Ovary (tissue), 10 donors: ENCODE measurements at places on chromosomes 1 and 21. TPM values are rescaled to one million over a fixed set of nuclear protein-coding genes. Genes with fewer than 3 reads are reported as not detected.

- no peak overlapping the region for H3K4me3 ChIP-seq
- DNase-seq = no peak
- no peaks in the 10 kb centered on the region for H3K27me3 ChIP-seq
- H3K36me3 ChIP-seq = no peaks in the 10 kb centered on the region
- H3K4me1 ChIP-seq = no peaks in the 10 kb centered on the region
- no peak overlapping the region for H3K27ac ChIP-seq
Observed at GRCh38 chr1:3013371-3014049, 7.8 kb upstream of the ACTRT2 start.

- no peak for DNase-seq
- no peak overlapping the region for H3K4me3 ChIP-seq
- H3K36me3 ChIP-seq = no peaks in the 10 kb centered on the region
- H3K4me1 ChIP-seq = no peaks in the 10 kb centered on the region
Observed at GRCh38 chr1:213652109-213652508, 335.7 kb upstream of the PROX1 start.

- no peaks in the 10 kb centered on the region for H3K36me3 ChIP-seq
- H3K4me3 ChIP-seq = no peak overlapping the region
- H3K27ac ChIP-seq = peak overlapping the region; percentile 27
- no peaks in the 10 kb centered on the region for H3K27me3 ChIP-seq
Observed at GRCh38 chr1:44835738-44836675, 7.0 kb downstream of the PTCH2 start.

DNA sequence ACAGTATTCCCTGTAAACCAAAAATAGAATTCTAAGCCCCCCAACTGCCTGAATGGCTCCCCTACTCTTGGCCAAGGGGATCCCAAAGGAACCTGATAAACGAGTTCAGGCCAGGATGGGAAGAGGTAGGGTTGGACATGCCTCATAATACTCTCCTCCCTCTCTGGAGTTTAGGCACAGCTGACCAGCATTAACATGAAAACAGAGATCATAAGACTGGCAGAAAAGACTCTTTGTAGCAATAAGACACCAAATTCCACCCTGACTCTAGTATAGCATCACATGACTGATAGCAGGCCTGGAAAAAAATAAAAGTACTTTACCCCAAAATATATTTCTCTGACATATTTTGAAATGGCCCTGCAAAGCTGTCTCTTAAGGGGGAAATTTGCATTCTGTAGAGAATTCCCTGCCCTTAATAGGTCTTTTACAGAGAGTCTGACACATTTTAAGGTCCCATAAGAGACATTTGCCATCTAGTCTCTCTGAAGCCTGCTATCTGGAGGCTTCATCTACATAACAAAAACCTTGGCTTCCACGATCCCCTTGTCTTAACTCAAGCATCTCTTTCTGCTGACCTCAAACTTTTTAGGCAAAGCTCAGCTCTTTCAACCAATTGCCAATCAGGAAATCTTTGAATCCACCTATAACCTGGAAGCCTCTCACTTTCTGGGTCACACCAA lies 55.9 kb downstream of the SIK1 start:
- no peaks in the 10 kb centered on the region for H3K36me3 ChIP-seq
- DNase-seq = no peak
- no peaks in the 10 kb centered on the region for H3K27me3 ChIP-seq

GRCh38 chr1:20198918-20199317 lies 12.6 kb upstream of the PLA2G2C start:
- peaks cover 2% of the 10 kb centered on the region for H3K4me1 ChIP-seq
- no peaks in the 10 kb centered on the region for H3K27me3 ChIP-seq
- H3K4me3 ChIP-seq = no peak overlapping the region
- H3K27ac ChIP-seq = no peak overlapping the region

DNA sequence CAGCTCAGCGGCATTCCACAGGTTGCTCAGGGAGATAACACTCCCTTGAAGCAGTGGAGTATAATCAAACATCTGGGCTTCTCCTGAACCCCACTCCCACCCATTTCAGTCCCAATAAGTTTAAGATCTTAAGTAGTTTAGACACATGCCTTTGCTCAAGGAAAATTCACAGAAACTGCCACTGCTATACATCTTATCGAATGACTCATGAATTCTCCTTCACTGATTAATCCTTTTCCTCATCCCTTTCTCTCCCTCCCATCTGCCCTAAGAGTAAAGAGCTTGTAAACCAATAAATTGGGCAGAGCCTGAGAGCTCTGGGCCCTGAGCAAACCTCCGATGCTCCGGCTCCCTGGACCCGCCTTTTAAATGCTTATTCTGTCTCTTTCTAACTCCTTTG lies 10.2 kb downstream of the VN1R5 start:
- H3K27me3 ChIP-seq = no peaks in the 10 kb centered on the region
- DNase-seq = no peak
- H3K36me3 ChIP-seq = no peaks in the 10 kb centered on the region
- H3K4me1 ChIP-seq = no peaks in the 10 kb centered on the region

DNA sequence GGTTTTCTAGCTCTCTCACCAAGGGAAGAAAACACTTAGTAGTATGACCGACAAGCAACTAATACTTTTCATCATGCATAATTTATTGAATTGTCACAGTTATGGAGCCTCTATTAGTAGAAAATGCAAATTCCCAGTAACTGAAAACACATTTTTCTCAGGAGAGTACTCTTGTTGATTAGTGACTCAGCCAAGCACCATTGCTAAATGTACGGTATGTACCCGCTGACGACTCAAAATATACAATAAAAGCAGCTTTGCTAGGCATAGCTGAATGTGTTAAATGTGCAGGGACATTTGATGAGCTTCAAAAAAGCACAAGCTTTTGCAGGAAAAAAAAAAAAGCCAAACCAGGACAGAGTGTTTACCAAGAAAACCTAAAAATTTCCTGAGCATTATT lies 63.9 kb downstream of the WDR64 start:
- H3K4me3 ChIP-seq = no peak overlapping the region
- H3K27me3 ChIP-seq = no peaks in the 10 kb centered on the region
- H3K36me3 ChIP-seq = no peaks in the 10 kb centered on the region
- H3K27ac ChIP-seq = no peak overlapping the region
- DNase-seq = no peak

- no peaks in the 10 kb centered on the region for H3K36me3 ChIP-seq
- DNase-seq = peak; percentile 70
- peaks cover 26% of the 10 kb centered on the region for H3K4me1 ChIP-seq
Observed at GRCh38 chr1:227729881-227730629, 5.0 kb downstream of the JMJD4 start.

DNA sequence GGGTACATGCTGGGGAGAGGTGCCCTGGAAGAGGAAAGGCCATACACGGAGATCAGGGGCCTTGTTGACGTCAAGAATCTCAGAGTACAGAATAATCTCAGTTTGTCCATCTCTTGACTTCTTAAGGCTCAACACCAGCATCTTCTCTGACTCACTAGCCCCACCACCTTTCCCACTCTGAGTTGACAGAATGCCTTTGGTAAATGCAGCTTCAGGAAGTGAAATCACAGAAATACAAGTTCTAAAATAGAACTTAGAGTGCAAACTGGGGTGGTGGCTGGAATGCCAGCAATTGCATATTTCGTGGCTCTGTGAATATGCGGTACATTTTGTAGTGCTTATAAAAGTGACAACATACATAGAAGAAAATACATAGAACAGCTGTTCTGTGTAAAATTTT lies 1.6 kb downstream of the COG2 start:
- DNase-seq = no peak
- no peaks in the 10 kb centered on the region for H3K36me3 ChIP-seq
- peaks cover 12% of the 10 kb centered on the region for H3K4me1 ChIP-seq
- no peak overlapping the region for H3K27ac ChIP-seq

GRCh38 chr1:192518700-192519099 lies 56.9 kb upstream of the RGS1 start:
- H3K4me3 ChIP-seq = no peak overlapping the region
- no peaks in the 10 kb centered on the region for H3K27me3 ChIP-seq
- H3K36me3 ChIP-seq = no peaks in the 10 kb centered on the region
- no peaks in the 10 kb centered on the region for H3K4me1 ChIP-seq
- no peak for DNase-seq
- H3K27ac ChIP-seq = no peak overlapping the region

- no peak overlapping the region for H3K27ac ChIP-seq
- H3K27me3 ChIP-seq = no peaks in the 10 kb centered on the region
- H3K36me3 ChIP-seq = no peaks in the 10 kb centered on the region
Observed at GRCh38 chr1:22408230-22408629, 43.4 kb upstream of the ZBTB40 start.

- H3K27me3 ChIP-seq = no peaks in the 10 kb centered on the region
- H3K27ac ChIP-seq = no peak overlapping the region
- H3K36me3 ChIP-seq = no peaks in the 10 kb centered on the region
- no peak for DNase-seq
Observed at GRCh38 chr1:16965486-16966067, 14.8 kb downstream of the MFAP2 start.

DNA sequence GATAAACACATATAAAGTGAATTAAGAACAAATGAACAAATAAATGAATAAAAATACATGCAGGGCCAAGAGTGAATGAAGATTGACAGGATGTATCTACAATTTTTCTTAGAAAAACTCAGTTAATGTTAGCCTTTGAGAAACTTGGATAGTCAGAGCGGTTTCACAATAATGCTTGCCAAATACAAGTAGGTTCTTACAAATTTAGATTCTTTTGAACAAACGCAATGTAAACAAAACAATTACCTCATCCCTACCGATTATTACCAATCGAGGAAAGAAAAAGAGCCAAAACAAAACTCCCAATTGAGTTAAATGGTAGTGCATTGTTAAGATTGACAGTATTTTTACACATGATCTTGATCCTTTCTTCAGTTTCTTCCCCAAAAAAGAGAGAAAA lies 176.9 kb upstream of the DEPDC1 start:
- no peaks in the 10 kb centered on the region for H3K36me3 ChIP-seq
- H3K27me3 ChIP-seq = no peaks in the 10 kb centered on the region
- no peak overlapping the region for H3K27ac ChIP-seq
- no peak overlapping the region for H3K4me3 ChIP-seq
- DNase-seq = no peak

DNA sequence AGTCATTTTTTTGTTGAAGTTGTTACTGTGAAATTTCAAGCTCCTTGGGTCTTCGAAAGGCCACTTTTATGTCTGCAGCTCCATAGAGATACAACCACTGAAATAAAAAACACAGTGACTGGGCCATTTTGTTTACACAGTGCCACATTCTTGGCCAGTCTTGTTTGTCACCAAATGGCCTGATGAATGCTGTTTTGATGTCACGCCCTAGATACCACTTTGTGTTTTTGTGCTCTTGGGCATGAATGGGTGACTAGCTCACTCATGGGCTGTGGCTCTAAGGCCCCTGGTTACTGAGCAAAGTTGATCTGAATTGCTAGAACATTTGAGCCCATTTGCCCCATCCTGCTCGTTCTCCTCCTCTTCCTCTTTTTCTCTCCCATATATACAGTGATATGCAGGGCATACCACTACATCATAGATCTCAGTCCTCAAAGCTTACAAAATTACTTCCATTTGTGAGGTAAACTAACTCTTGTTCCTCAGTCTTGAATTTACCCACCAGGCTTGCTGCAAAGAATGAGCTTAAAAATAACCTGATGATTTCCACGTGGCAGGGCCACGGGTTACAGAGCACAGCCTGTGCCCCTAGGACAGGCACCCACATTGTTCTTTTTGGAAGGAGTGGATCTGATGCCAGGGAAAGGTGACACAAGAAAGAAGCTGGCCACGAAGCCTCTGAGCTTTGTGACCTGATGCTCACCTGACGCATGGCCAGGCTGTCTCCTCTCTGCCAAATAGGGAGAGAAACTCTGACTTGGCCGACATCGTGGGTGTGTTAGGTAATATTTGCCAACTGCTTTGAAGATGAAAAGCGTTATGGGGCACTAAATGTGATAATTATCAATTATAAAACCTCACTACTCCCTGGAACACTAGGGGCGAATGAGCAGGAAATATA lies 92.4 kb downstream of the RUNX1 start:
- no peaks in the 10 kb centered on the region for H3K4me1 ChIP-seq
- no peak for DNase-seq
- H3K36me3 ChIP-seq = no peaks in the 10 kb centered on the region
- H3K4me3 ChIP-seq = no peak overlapping the region

GRCh38 chr1:247656221-247656875 lies 23.2 kb downstream of the OR13G1 start:
- no peak for DNase-seq
- H3K4me1 ChIP-seq = no peaks in the 10 kb centered on the region
- no peak overlapping the region for H3K27ac ChIP-seq
- no peaks in the 10 kb centered on the region for H3K27me3 ChIP-seq
- H3K36me3 ChIP-seq = no peaks in the 10 kb centered on the region

- H3K36me3 ChIP-seq = no peaks in the 10 kb centered on the region
- no peak for DNase-seq
- H3K27me3 ChIP-seq = no peaks in the 10 kb centered on the region
- no peaks in the 10 kb centered on the region for H3K4me1 ChIP-seq
Observed at GRCh38 chr1:86389307-86389706, 6.8 kb downstream of the ODF2L start.

DNA sequence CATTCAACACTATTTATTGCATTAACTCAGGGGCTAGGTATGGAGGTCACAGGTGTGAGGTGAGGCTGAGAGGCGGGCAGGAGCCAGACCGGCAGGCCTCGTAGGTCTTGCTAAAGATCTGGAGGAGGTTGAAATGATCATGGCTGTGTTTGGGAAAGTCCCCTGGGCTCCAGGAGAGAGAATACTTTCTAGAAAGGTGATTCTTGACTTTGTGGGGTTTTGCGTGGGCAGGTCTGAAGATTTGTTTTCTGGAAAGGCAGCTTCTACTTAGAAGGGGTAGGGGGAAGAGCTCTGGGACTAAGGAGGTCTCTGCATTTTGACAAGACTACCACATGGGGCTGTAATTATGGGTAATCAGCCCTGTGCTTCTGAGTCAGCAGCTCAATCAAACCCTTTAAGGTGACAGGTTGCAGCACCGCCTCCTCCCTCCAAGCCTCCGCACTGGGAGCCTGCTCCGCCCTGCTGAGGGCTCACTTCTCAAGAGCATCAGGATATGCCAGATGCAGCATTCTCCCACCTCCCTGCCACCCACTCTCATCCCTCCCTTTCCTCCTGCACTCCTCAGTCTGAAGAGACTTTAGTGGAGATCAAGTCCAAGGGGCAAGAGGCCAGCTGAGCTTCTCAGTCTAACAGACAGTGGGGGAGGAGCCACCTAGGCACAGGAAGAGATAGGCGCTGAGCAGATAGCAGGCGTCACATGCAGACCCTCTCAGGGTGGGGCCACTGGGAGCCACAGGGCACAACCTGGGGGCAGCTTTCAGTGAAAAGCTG lies 30.5 kb downstream of the SLC30A1 start:
- no peaks in the 10 kb centered on the region for H3K4me1 ChIP-seq
- no peak for DNase-seq
- H3K27me3 ChIP-seq = no peaks in the 10 kb centered on the region

CELA2B gene
- polyA plus RNA-seq = not detected

TRIM17 gene
- 0.72 TPM for polyA plus RNA-seq

C1orf53 gene
- 7.5 TPM for polyA plus RNA-seq

NEGR1 gene
- polyA plus RNA-seq = 15.1 TPM

PRKCZ gene
- 5.3 TPM for polyA plus RNA-seq

CLCA2 gene
- polyA plus RNA-seq = not detected

FALEC gene
- not detected for polyA plus RNA-seq

FMO4 gene
- polyA plus RNA-seq = 3.2 TPM

CLCNKA gene
- 0.08 TPM for polyA plus RNA-seq

OR2G6 gene
- polyA plus RNA-seq = not detected

PAQR6 gene
- polyA plus RNA-seq = 0.72 TPM
